ENCODE measurements at places on chromosomes 16 and 17.

- DNase-seq = no peak
Measured at GRCh38 chr17:12867726-12868125, 78.4 kb downstream of the ARHGAP44 start.

- peak; percentile 69 for DNase-seq
Measured at GRCh38 chr16:57419506-57419905, 14.9 kb downstream of the CCL17 start.

DNA sequence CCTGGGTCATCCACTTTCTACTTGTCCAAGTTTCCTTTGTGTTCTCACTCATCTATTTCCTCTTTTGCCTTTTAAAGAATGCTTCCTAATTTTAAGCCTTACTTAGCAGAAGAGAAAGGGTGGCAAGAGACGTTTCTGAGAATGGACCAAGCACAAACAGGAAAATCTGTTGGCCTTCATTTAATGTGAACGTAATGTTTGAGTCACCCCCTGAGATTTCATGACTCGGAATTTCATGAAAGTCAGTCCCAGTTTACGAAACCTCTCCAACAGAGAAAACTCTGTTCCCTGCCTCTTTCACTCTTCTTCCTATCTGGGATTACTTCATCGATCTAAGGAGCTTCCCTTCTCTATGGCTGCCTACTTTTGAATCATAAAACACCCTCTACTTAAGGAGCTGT is at the start of gene CD300E:
Gene CD300E (minus strand): TSS at position 46 of the 401 bp plus-strand sequence. CDS start 117 bp downstream, outside the sequence.
- DNase-seq = no peak

DNA sequence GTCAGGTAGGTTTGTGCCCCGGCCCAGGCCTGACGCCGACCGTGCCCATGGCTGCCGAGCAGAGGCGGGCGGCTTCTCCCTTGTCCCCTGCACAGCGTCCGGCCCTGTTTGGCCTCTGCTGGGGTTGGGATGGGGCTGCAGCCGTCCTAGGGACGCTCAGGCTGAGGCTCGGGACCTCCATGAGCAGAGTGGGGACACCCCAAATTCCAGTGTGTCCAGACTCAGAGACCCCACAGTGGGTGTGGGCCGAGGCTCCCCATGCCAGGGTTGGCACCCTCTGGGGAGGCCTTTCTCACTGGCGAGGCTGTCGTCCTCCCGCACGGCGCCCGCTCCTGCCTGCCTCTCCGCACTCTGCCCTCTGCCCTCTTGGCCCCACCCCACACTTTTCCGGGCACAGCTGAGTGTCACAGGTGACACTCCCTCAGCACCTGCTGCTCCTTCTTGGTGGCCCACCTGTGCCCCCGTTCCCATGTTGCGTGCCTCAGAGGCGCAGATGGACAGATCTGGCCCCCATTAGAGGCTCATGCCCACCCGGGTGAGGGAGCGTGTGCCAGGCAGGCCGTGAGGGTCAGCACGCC is 16.1 kb downstream of the TRAF7 start:
- DNase-seq = no peak

DNA sequence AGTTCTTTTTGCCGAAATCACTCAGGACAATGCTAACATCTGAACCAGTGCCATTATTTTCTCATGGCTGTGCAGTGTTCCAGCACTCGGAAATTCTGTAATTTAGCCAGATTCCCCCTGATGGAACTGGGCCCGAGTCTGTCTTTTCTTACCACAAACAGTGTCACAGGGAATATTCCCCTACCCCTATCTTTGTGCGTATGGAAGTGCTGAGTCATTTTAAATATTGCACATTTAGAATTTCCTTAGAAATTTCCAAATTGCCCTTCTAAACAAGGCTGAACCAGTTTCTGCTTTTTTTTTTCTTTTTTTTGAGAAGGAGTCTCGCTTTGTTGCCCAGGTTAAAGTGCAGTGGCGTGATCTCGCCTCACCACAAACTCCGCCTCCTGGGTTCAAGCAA is 88.0 kb upstream of the CREBBP start:
- DNase-seq = no peak

DNA sequence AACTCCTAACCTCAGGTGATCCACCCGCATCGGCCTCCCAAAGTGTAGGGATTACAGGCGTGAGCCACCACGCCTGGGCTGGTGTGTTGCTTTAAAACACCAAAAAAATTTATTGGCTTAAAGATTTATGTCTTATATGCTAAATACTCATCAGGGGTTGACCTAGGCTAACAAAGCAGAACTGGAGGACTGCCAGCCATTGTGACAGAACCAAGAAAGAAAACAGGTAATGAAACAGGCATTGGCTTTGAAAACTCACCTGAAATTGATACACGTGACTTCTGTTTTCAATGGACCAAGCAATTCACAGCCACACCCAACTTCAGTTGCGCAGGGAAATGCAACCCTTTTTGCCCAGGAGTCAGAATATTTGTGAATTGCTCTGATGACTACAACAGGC is 4.9 kb upstream of the PHAF1 start:
- DNase-seq = no peak

DNA sequence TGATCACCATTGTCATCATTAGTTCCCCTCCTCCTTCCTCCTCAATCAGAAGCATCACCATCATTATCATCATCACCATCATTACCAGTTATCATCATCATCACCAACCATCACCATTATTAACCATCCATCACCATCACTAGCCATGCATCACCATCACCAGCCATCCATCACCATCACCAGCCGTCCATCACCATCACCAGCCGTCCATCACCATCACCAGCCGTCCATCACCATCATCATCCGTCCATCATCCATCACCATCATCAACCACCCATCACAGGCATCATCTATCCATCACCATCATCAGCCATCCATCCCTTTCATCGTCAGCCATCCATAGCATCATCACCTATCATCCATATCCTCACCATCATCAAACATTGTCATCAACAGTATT is 382.0 kb downstream of the CPPED1 start:
- no peak for DNase-seq

Measured in lower leg skin (tissue), 4 donors.